ENCODE measurements at places on chromosomes 11 and 22.

GRCh38 chr11:30552839-30553238 lies 33.3 kb downstream of the MPPED2 start:
- no peak for DNase-seq

GRCh38 chr22:46150655-46151477 lies 540 bp downstream of the PPARA start:
- DNase-seq = no peak

DNA sequence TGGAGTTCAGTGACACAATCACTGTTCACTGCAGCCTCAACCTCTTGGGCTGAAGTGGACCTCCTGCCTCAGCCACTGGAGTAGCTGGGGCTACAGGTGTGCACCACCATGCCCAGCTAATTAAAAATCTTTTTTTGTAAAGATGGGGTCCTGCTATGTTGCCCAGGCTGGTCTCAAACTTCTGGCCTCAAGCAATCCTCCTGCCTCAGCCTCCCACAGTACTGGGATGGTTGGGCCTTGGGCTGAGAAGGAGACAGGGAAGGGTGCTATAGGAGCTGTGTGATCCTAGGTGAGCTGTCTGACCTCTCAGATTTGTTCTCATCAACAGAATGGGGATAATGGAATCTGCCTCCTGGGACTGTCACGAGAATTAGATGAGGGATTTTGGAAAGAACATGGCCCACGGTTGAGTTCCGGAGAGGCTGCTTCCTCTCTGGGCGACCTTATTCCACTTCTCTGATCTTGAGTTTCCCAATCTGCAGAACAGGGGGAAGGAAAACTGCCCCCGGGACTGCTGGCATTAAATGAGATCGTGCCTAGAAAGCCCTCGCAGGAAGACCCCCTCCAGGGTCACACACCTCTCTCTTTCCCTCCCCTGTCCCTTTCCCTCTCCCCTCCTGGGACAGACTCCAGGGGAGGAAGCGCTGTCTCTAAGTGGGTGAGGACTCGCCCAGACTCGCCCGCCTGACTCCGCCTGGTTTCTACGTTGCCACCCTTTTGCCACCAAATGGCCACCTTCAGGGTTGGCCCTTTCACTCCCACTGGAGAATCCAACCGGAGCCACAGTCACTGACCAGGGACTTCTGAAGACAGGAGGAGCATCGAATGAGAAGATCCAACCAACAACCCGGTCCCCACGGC lies 50.1 kb downstream of the MCM5 start:
- no peak for DNase-seq

- DNase-seq = no peak
Observed at GRCh38 chr11:94885133-94885532, 88.2 kb downstream of the CWC15 start.

GRCh38 chr22:29106839-29107238 lies 34.0 kb downstream of the KREMEN1 start:
- DNase-seq = no peak

DNA sequence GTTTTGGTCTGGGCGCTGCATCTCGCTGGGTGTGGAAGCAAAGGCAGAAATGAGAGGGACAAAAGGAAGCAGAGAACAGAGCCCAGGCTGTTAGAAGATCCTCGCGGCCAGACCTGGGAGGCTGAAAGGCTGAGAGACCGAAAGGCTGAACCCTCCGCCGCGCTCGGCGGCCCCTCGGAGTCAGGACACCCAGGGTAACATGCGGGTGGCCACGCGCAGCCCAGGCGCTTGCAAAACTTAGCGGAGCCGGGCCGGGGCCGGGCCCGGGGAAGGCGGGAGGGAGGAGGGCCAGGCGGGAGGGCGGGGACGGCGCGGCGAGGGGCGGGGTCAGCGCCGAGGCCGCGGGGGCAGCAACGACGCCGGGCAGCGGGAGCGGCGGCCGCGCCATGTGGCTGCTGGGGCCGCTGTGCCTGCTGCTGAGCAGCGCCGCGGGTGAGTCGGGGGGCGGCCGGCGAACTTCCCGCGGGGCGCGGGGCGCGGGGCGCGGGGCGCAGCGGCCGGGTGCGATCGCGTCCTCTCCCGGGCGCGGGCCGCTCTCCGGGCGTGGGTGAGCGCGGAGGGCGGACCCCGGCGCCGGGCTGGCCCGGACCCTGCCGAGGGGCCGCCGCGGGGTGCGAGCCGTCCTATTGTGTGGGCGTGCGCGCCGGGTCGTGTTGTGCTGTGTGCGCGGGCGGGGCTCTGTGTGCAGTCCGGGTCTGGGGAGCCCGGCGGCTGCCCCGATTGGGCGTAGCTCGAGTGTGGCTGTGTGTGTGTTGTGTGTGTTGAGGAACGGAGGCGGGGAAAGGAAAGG lies at the start of gene LDLRAD3:
Gene LDLRAD3, plus strand, starts transcription at position 350 of the 790 bp plus-strand sequence. Its CDS starts 37 bp downstream, at position 387.
- peak; percentile 61 for DNase-seq

DNA sequence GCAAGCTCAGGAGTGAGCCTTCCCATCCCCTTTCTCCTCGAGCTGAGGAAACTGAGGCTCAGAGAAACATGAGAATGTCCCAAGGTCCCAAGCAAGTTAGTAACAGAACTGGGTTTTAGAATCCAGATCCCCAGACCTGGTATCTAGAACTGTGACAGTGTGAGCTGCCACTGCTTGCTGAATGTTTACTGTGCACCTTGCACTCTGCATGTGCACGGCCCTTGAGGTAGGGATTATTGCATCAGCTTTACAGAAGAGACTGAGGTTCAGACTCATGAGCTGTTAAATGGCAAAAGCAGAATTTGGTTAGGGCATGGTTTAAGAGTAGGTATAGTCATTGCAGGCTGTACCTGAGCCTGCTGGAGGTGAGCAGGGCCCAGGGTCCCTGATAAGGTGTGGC lies 3.8 kb upstream of the MPPED1 start:
- no peak for DNase-seq

- no peak for DNase-seq
Observed at GRCh38 chr11:14783788-14784187, 108.2 kb downstream of the CYP2R1 start.

GRCh38 chr22:45507798-45508197 lies 5.1 kb downstream of the FBLN1 start:
- no peak for DNase-seq

GRCh38 chr22:24423519-24424000 lies 3.8 kb upstream of the ADORA2A start:
- DNase-seq = no peak

DNA sequence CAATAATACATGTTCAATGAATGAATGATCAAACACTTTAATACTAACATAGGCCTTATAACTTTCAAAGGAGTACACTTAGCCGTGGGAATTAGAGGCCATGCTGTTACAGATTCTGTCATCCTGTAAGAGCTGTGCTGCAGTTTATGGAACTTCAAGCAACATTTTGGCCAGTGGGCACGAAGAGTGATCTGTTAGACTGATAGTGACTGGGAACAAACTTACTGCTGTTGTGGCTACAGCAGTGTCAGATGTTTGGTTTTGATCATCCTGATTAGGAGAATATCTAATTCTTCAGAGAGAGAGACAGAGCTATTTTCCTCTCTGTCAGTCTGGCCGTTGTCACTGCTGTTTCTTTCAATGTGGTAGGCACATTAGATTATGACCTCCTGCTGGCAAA lies 348.9 kb downstream of the NELL1 start:
- no peak for DNase-seq

- peak; percentile 1 for DNase-seq
Observed at GRCh38 chr22:36853407-36854099, 7.3 kb upstream of the NCF4 start.

DNA sequence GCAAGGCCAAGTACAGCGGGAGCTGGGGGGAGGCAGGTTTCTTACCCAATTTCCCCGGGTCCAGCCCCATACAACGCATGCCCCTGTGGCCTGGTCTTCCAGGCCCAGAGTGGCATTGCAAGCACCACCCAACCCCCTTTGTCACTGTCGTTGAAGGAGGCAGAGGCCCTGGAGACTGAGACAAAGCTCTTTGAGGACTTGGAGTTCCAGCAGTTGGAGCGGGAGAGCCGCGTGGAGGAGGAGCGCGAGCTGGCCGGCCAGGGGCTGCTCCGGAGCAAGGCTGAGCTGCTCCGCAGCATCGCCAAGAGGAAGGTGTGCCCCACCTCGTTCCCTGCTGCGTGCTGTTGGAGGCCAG lies 27.8 kb downstream of the PHLDB1 start:
- no peak for DNase-seq

DNA sequence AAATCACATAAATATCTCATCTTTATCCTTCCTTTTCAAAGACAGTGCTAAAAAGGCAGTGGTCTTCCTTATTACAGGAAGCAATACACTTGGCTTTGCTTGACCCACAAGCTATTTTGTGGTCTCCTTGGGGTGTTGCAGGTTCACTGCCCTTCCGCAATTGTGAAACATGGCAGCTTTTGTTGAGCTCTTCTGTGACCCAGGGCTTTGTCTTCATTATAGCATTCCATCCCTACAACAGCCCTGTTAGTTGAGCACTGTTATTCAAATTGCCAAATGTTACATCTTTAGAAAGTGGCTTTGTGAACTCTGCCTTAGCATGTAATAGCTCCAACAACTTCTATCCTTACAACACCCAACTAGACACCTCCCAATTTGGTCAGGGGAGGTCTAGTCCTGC lies 107.1 kb downstream of the OPCML start:
- DNase-seq = no peak

- DNase-seq = peak; percentile 3
Observed at GRCh38 chr11:43681401-43681942, 934 bp downstream of the HSD17B12 start.

- DNase-seq = peak; percentile 49
Observed at GRCh38 chr11:35780951-35781860, 118.6 kb downstream of the TRIM44 start.

DNA sequence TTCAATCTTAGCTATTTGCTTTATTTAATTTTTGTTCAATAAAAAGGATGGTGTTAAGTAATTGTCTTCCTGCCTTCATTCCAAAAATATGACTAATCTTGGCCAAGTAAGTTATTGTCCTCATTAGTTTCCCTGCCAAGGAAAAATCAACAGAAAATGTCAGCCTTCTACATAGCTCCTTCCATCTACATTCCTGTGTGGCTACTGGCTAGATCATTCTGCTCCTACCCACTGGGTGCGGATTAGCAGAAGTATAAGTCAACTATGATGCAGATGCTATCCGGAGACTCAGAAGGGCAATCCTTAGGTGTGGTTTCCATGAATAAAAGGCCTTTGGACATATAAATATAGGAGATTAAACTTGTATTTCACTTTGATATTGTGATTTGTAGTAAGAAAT lies 154.4 kb downstream of the SBF2 start:
- peak; percentile 82 for DNase-seq

GRCh38 chr11:103547024-103547423 lies 437.8 kb downstream of the DYNC2H1 start:
- DNase-seq = no peak

- no peak for DNase-seq
Observed at GRCh38 chr11:61771195-61771894, 18.9 kb downstream of the MYRF start.

- no peak for DNase-seq
Observed at GRCh38 chr11:14331476-14332136, 27.4 kb downstream of the RRAS2 start.

- no peak for DNase-seq
Observed at GRCh38 chr22:19700790-19701419, 13.4 kb upstream of the SEPTIN5 start.

GRCh38 chr11:111845276-111846028 lies 25.9 kb downstream of the ALG9 start:
- no peak for DNase-seq

GRCh38 chr11:8253566-8253965 lies 10.1 kb downstream of the LMO1 start:
- DNase-seq = no peak

- peak; percentile 56 for DNase-seq
Observed at GRCh38 chr11:17314232-17314547, 37.4 kb upstream of the NCR3LG1 start.

DNA sequence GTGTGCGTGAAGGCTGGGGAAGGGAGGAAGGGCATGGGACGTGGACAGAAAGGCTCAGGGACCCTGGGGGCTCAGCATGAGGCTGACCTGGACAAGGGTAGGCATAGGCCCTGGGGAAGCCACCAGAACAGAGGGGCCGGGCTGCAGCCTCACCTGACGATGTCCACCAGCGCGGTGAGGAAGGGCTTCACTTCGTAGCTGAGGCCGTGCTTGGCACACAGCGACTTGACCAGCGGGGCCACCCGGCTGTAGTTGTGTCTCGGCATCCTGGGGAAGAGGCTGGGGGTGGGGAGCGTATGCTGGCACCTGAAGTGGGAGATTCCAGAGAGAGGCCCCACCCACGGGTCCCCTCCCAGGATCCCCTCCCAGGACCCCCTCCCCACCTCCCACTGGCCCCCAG lies 15.6 kb downstream of the FADS3 start:
- DNase-seq = no peak

DNA sequence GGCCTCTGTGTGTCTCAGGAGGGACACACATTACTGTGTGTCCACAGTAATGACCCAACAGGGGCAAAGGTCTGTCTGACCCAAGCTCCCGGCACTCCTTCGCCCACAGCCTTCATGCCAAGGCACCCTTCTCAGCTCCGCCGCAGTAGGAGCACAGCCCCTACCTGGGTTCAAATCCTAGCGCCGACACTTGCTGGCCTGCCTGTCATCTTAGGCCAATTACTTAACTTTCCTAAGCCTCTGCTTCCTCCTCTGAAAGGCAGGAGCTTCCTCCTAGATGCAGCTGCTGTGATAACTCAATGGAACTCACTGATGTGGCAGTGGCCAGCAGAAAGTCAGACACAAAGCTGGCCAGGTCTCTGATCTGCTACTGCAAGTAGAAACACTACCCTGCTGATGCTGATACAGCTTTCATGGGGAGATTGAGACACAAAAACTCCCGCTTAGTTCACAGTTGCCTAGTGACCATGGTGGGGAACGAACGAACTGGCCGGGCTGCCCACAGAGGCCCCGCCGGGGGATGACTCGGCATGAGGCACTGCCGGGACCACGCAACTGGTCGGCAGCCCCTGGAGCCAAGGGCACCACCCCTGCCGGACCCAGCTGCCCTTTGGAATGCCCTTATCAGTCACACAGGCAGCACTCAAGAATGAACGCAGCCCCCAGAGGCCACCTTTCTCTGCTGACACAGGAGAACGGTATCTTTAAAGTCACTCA lies 8.1 kb downstream of the EHD1 start:
- DNase-seq = no peak

DNA sequence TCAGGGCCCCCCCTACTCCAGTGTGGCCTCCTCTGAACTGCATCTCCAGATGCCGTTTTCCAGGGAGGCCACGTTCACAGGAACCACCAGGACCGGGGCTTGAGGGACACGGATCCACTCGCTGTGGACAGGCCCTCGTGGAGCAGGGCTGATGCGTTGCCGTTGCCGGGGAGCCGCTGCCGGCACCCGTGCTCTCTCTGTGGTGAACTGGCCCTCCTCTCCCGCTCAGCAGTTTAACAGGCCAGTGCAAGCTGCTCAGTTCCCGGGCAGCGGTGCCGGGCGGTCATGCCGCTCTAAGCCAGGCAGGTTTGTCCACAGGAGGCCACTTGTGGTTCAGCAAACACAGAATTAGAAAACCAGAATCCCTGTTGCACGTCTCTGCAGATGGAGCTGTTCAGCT lies 301.6 kb downstream of the TBC1D22A start:
- DNase-seq = no peak

DNA sequence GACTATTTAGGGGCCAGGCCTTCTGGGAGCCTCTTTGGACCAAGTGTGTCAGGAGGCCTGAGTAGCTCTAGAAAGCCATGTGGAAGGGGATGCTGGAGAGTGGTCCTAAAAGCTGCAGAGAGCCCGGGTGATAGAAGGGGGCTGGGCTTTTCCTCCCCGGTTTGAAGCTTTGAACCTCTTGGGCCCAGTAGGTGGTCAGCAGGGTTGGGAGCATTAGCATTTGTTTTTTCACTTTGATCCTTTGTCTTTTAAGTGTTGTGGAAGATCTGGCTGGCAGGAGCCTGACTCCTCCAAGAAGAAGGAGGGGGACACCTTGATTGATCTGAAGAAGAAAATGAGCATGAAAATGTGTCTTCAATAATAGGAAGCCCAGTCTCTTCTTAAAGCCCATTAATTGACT lies 596.6 kb downstream of the INSC start:
- no peak for DNase-seq

- no peak for DNase-seq
Observed at GRCh38 chr11:31809541-31809856, 1.6 kb downstream of the PAX6 start.

Data from fibroblast of skin of left quadriceps (primary cell).